ENCODE measurements at places on chromosomes 1 and 21.

- H3K4me3 ChIP-seq = no peak overlapping the region
- no peak for DNase-seq
- H3K4me1 ChIP-seq = no peaks in the 10 kb centered on the region
- H3K27me3 ChIP-seq = peaks cover 10% of the 10 kb centered on the region
Measured at GRCh38 chr1:166628259-166628658, 211.0 kb upstream of the POGK start.

DNA sequence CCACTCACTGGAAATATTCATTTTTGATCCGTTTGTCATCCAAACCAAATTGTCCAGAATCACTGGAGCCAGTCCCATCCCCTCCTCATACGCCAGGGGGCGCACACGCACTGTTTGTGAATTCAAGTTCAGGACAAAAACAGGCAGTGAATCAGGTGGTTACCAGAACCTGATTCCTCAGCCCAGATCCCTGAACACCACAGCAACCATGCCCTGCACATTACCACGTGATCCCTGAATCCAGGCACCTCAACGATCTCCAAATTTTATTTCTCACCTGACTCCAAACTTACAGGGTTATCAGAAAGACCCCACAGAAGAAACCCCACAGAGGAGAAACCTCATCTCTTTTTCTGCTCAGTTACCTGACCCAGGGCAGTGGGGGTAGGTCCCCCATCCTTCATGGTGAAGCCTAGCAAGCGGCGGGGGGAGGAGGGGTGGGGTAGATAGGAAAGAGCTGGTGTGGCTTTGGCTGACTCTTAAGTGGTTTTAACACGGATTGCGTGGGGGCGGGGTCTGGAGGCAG is 1.4 kb upstream of the PTPRF start:
- no peak overlapping the region for H3K27ac ChIP-seq
- H3K4me1 ChIP-seq = peaks cover 13% of the 10 kb centered on the region
- no peaks in the 10 kb centered on the region for H3K36me3 ChIP-seq
- DNase-seq = peak; percentile 78
- H3K27me3 ChIP-seq = peaks cover 39% of the 10 kb centered on the region

DNA sequence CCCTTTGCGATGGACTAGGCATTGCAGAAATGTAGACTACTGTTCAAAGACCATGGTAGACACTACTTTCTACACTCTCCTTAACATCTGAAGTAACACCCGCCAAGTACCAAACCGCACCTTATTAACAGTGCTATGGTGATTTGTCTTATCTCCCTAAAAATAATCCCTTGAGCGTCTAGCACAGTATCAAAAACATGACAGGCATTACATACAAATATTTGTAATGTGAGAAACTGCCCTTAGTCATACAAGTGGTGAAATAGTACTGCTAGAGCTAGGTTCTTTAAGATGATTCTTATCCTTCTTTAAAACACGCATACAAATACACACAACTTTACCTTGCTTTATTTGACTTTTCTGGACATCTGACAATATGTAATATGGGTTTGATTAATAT is 27.2 kb downstream of the PUM1 start:
- no peaks in the 10 kb centered on the region for H3K4me1 ChIP-seq
- H3K36me3 ChIP-seq = peaks cover 74% of the 10 kb centered on the region
- no peak overlapping the region for H3K27ac ChIP-seq
- H3K27me3 ChIP-seq = no peaks in the 10 kb centered on the region
- DNase-seq = no peak

DNA sequence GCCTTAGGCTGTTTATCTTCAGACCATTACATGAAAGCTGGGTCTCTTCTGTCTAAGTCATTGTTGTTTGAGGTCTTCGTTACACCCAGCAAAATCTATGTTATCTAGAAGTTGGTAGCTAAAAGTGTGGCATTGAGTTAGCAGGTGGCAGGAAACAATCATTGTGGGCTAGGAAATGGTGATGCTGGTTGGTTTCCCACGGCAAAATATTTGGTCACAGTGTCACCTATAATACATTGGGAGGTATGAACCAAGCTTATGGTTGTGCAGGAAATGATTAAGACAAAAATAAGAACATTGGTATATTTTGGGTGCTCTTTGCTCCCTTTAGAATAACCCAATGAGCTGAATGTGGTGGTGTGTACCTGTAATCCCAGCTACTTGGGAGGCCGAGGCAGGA is 169.7 kb downstream of the TRIM33 start:
- peak overlapping the region; percentile 93 for H3K27ac ChIP-seq
- peaks cover 59% of the 10 kb centered on the region for H3K4me1 ChIP-seq

DNA sequence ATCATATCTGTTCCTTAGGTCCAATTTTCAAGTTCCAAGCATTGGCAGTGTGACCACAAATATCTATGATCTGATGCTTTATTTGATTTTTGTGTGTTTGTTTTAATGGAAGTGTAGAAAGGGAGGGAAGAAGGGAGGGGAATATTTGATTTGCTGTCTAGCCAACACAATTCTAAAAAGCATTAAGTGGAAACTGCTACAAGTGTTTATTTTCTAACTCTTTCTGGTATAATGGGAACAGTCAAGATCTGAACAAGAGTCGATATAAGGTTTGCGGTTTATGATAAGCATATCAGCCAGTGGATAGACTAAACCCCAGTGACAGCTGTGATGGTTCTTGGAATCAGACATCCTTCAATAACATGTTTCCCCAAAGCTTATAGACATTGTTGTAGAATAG is 267.8 kb upstream of the SNX7 start:
- H3K36me3 ChIP-seq = no peaks in the 10 kb centered on the region
- H3K4me3 ChIP-seq = no peak overlapping the region
- H3K27ac ChIP-seq = no peak overlapping the region
- DNase-seq = no peak
- no peaks in the 10 kb centered on the region for H3K27me3 ChIP-seq

DNA sequence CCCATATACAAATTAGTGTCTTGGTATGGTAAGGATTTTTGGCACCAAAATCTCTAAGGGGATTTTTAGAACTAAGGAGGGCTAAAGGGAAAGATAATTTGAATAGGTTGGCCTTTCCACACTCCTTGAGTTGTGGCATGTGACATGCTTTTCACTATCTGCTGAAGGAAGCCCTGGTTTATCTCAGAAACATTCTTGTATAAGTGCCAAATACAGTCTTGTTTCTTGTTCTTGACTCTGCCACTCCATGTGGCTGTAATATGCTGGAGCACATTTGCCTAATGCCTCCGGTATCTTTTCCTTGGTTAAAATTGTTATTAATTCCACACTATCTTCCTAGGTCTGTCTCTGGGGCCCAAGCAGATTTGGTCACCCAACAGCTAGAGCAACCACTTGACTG is 457.0 kb downstream of the USP25 start:
- H3K27me3 ChIP-seq = no peaks in the 10 kb centered on the region
- H3K27ac ChIP-seq = no peak overlapping the region
- DNase-seq = no peak
- no peak overlapping the region for H3K4me3 ChIP-seq
- H3K36me3 ChIP-seq = no peaks in the 10 kb centered on the region

DNA sequence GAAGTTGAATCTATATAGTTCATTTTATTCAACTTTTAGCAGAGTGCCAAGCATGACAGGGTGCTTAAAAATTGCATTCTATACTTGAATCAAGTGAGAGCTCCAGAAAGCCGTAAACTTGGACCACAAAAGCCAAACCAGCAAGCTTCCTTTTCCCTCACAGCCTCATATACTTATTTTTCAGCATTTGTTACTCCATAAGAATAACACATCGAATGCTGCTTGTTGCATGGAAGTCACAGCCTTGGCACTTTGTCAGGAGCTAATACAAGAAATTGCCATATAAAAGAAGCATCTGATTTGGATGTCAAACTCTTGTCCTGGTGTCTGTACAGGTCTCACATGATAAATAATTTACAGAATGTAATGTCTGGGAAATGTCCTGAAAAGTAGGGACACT is 87.4 kb downstream of the PLXNA2 start:
- DNase-seq = no peak
- H3K27ac ChIP-seq = no peak overlapping the region
- H3K4me3 ChIP-seq = no peak overlapping the region
- no peaks in the 10 kb centered on the region for H3K36me3 ChIP-seq
- H3K27me3 ChIP-seq = peaks cover 36% of the 10 kb centered on the region

- no peaks in the 10 kb centered on the region for H3K36me3 ChIP-seq
- H3K27me3 ChIP-seq = peaks cover 12% of the 10 kb centered on the region
- no peak for DNase-seq
- no peak overlapping the region for H3K27ac ChIP-seq
- no peaks in the 10 kb centered on the region for H3K4me1 ChIP-seq
Measured at GRCh38 chr1:183349201-183349711, 68.9 kb downstream of the NMNAT2 start.

DNA sequence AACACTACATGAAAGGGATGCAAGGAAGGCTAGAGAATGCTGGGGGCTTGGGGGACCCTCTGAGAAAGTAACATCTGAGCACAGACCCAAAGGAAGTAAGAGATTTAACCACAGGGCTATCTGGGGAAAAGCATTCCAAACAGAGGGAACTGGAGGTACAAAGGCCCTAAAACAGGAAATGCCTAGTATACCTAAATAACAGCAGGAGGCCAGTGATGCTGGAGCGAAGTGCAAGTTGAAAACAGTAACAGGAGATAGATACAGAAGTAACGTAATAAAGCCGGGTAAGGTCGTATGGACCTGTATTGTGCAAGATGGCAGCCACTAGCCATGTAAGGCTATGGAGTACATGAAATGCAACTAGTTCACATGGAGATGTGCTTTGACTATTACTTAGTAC is 52.1 kb downstream of the CD34 start:
- H3K27ac ChIP-seq = peak overlapping the region; percentile 30
- DNase-seq = no peak
- peaks cover 79% of the 10 kb centered on the region for H3K4me1 ChIP-seq
- H3K36me3 ChIP-seq = peaks cover 71% of the 10 kb centered on the region
- H3K4me3 ChIP-seq = no peak overlapping the region

GRCh38 chr1:189438808-189439207 is 1038.9 kb downstream of the BRINP3 start:
- no peaks in the 10 kb centered on the region for H3K27me3 ChIP-seq
- no peaks in the 10 kb centered on the region for H3K36me3 ChIP-seq
- H3K4me3 ChIP-seq = no peak overlapping the region
- H3K4me1 ChIP-seq = no peaks in the 10 kb centered on the region
- DNase-seq = no peak

DNA sequence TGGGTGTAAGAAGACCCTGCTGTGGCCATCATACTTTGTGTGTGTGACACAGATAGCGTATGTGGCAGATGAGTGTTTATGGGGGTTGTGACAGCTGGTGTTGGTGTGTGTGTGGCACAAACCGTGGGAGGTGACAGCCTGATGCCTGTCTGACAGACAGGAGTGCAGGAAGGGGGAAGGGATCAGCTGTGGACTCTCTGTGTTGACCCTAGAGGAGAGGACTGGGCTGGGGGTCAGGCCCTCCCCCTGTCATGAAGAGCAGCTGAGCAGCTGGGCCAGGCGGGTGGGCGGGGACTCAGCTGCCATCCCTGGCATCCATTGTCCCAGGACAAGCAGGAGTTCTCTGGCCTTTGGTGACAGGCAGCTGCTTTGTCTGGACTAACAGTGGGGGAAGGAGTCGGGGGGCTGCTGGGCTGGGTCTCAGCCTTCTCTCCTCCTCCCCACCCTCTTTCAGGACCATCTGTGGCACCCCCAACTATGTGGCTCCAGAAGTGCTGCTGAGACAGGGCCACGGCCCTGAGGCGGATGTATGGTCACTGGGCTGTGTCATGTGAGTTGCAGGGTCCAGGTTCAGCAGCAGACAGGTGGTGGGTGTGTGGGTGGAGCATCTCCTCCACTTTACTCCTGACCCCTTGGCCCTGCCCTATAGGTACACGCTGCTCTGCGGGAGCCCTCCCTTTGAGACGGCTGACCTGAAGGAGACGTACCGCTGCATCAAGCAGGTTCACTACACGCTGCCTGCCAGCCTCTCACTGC is 2.3 kb downstream of the PLK3 start:
- DNase-seq = no peak
- H3K27ac ChIP-seq = no peak overlapping the region
- no peak overlapping the region for H3K4me3 ChIP-seq
- peaks cover 41% of the 10 kb centered on the region for H3K36me3 ChIP-seq
- peaks cover 34% of the 10 kb centered on the region for H3K4me1 ChIP-seq

GRCh38 chr1:224816062-224816461 is 113.4 kb upstream of the DNAH14 start:
- H3K27me3 ChIP-seq = no peaks in the 10 kb centered on the region
- no peak overlapping the region for H3K27ac ChIP-seq
- no peak for DNase-seq
- no peaks in the 10 kb centered on the region for H3K4me1 ChIP-seq

DNA sequence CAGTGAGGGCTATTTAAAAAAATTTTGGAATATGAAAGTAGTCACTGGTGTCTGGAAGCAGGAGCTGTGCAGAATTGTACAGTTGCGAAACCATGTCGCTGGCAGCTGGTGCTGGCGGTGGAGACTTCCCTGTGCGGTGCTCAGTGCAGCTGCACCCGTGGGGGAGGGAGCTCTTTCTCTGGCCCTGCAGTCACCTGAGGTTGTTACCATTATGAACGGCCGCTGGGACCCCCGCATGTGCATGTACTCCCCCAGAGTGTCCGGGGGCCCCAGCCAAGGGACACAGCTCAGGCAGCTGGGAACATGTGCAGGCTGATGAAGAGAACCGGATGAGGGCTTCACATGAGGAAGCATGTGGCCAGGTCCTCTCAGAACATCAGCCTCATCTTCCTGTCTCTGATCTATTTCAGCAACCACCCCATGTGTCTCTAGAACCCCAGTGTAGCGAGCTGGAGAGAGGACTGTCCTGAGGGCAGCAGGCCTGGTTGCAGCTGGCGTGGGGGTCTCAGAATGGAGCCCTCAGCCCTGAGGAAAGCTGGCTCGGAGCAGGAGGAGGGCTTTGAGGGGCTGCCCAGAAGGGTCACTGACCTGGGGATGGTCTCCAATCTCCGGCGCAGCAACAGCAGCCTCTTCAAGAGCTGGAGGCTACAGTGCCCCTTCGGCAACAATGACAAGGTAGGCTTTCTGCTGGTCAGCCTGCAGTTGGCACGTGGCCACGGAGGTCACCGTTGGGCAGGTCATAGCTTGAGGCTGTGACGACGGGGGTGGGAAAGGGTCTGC is at the start of gene TRPM2:
Gene TRPM2 (plus strand): TSS at position 431 of the 780 bp plus-strand sequence. CDS start 80 bp downstream, at position 511.
- no peaks in the 10 kb centered on the region for H3K27me3 ChIP-seq
- peak within 1 kb of the TSS; percentile 77 for H3K27ac ChIP-seq
- DNase-seq = peak; percentile 83
- H3K4me3 ChIP-seq = no peak within 1 kb of the TSS

- no peaks in the 10 kb centered on the region for H3K27me3 ChIP-seq
- DNase-seq = no peak
- no peak overlapping the region for H3K27ac ChIP-seq
- H3K4me3 ChIP-seq = no peak overlapping the region
- H3K36me3 ChIP-seq = peaks cover 23% of the 10 kb centered on the region
Measured at GRCh38 chr21:46667741-46668380, 32.4 kb downstream of the PRMT2 start.

- no peaks in the 10 kb centered on the region for H3K4me1 ChIP-seq
- no peak for DNase-seq
- no peak overlapping the region for H3K27ac ChIP-seq
- H3K27me3 ChIP-seq = peaks cover 18% of the 10 kb centered on the region
- no peak overlapping the region for H3K4me3 ChIP-seq
Measured at GRCh38 chr1:20280906-20281305, 9.8 kb upstream of the VWA5B1 start.

GRCh38 chr1:181129771-181130606 is 41.5 kb downstream of the IER5 start:
- H3K27ac ChIP-seq = no peak overlapping the region
- no peak overlapping the region for H3K4me3 ChIP-seq
- H3K27me3 ChIP-seq = no peaks in the 10 kb centered on the region
- peaks cover 13% of the 10 kb centered on the region for H3K4me1 ChIP-seq
- no peaks in the 10 kb centered on the region for H3K36me3 ChIP-seq

- peak; percentile 29 for DNase-seq
- peaks cover 30% of the 10 kb centered on the region for H3K27me3 ChIP-seq
- H3K4me3 ChIP-seq = no peak overlapping the region
- no peak overlapping the region for H3K27ac ChIP-seq
Measured at GRCh38 chr1:29256979-29257804, 20.9 kb downstream of the PTPRU start.

All from DND-41 (cell line).